GDM1 (cell line): ENCODE measurements at places on chromosomes 4 and X.

- no peak for DNase-seq
Observed at GRCh38 chr4:11597506-11597905, 168.8 kb upstream of the HS3ST1 start.

DNA sequence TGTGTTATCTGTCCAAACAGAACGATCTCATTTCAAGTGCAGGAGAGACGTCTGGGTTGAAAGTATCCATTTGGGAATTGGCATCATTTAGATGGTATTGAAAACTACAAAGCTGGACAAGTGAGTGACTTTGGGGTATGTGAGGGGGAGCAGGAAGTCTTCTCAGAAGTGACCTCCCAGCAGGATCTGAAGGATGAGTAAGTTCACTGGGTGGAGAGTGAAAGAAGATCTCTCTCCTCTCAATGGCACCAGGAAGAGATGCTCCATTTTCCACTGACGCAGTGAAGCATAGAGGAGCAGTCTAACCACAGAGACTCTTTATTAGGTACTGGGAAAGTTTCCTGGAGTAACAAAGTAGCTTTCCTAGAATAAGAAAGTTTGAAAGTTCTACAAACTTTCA, 161.0 kb downstream of the CPE start:
- DNase-seq = no peak

GRCh38 chrX:54494166-54494988, 1.7 kb downstream of the FGD1 start:
- DNase-seq = no peak

- no peak for DNase-seq
Observed at GRCh38 chr4:10577508-10578426, 106.8 kb downstream of the CLNK start.

GRCh38 chr4:120055162-120055561, 11.5 kb downstream of the MAD2L1 start:
- DNase-seq = no peak

GRCh38 chr4:150368667-150369066, 213.3 kb upstream of the MAB21L2 start:
- DNase-seq = no peak

- peak; percentile 46 for DNase-seq
Observed at GRCh38 chr4:15400981-15401671, 26.7 kb upstream of the C1QTNF7 start.

- DNase-seq = no peak
Observed at GRCh38 chrX:143781103-143781502, 60.6 kb upstream of the SPANXN2 start.

- no peak for DNase-seq
Observed at GRCh38 chr4:129345609-129346008, 249.7 kb downstream of the C4orf33 start.
